ENCODE measurements at places on chromosomes 3 and 15. TPM values are rescaled to one million over a fixed set of nuclear protein-coding genes. Genes with fewer than 3 reads are reported as not detected.

GRCh38 chr3:75242012-75242735 lies 422.0 kb upstream of the FRG2C start:
- no peak for DNase-seq

DNA sequence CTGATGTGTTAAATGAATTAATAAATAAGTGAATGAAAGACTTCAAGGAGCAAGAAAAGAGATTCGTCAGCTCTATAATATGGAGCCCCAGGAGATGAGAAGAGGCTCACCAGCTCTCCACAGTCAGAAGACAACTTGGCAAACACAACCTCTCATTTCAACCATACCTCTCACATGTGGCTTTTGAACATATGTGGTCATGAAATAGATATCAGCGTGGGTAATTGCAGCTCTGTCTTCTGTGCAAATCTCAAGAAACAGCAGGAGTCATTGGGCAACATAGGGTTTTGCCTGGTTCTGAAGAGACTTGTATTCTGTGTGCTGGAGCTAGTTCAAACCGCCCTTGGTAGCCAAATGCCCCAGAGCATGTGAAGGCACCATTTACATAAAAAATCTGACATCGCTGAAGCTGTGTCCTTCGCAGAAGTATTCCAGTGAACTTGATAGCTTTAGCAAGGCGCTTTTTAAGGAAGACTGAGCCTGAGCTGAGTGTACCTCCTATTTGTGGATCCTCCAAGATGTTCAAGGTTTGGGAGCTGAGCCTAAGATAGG lies 8.4 kb downstream of the CX3CR1 start:
- no peak for DNase-seq

DNA sequence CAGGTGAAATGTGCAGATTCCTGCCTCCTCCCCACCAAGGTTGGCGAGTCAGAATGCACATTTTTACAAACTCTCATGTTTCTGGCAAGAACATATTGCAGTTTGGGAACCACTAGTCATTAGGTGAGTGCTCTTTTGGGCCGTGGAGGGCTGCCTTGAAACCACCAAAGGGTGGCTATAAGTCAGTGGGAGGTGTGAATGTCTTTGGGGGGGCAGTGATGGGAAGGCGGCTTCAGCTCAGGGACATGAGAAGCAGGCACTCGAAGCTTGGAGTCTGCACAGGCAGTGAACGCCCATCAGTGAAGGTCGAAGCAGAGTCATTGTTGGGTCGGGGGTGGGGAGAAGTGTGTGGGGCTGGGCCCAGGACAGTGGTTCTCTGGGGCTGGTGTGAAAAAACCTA lies 1.1 kb downstream of the NOX5 start:
- no peak for DNase-seq

GRCh38 chr3:17643691-17644090 lies 98.7 kb downstream of the TBC1D5 start:
- no peak for DNase-seq

DNA sequence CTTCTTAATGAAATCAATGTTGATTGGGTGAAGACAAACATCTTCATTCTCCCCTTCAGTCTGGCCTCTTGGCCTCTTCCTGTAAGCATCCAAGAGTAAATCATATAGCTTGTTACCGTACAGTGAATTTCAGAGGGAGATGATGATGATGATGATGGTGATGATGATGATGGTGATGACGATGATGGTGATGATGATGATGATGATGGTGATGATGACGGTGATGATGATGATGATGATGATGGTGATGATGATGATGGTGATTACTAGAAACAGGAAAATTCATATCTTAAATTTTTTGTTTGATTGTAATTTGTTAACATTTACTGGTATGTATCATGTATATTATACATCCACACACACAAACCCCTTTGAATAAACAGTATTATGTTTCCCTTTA lies 256.1 kb upstream of the PLSCR5 start:
- DNase-seq: no peak

PCSK6 gene
- 3.7 TPM for total RNA-seq

CASR gene
- not detected for total RNA-seq

GRCh38 chr3:9194509-9195184 lies 54.8 kb downstream of the SRGAP3 start:
- DNase-seq: no peak

IL17RB gene
- total RNA-seq: not detected

DNA sequence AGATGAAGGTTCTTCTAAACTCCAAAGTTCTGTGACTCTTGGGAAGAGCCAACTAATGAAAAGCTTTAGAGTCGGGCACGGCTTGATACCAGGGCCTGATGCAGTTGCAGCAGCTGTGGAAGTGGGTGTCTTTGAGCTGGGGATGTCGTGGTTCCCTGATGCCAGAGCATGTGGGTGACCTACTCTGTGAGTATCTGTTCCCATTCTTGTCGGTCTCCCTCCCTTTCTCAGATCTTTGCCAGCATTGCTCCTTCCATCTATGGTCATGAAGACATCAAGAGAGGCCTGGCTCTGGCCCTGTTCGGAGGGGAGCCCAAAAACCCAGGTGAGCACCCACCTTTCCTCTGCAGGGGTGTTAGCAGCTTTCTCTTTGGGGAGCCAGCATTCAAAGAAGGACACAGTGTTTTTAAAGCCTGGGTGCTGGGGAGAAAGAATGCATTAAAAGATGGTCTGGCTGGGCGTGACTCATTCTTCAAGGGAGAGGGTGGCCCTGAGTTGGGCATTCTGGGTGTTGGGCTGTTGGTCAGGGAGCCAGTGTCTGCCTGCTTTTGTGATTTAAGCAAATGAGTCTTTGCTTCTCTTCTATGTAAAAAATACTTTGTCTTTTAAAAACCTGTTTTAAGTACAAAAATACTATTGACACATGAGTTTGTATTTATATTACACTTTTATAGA lies 13.2 kb upstream of the PODXL2 start:
- no peak for DNase-seq

- DNase-seq: no peak
These were observed 15.9 kb upstream of the TM4SF19 start for GRCh38 chr3:196354132-196354531.
